ENCODE measurements at places on chromosomes 5 and 9. TPM values are rescaled to one million over a fixed set of nuclear protein-coding genes. Genes with fewer than 3 reads are reported as not detected.

- DNase-seq: no peak
Measured at GRCh38 chr9:128899566-128900322, 17.8 kb downstream of the LRRC8A start.

GRCh38 chr9:127142291-127142690 is 19.9 kb upstream of the ANGPTL2 start:
- no peak for DNase-seq

DNA sequence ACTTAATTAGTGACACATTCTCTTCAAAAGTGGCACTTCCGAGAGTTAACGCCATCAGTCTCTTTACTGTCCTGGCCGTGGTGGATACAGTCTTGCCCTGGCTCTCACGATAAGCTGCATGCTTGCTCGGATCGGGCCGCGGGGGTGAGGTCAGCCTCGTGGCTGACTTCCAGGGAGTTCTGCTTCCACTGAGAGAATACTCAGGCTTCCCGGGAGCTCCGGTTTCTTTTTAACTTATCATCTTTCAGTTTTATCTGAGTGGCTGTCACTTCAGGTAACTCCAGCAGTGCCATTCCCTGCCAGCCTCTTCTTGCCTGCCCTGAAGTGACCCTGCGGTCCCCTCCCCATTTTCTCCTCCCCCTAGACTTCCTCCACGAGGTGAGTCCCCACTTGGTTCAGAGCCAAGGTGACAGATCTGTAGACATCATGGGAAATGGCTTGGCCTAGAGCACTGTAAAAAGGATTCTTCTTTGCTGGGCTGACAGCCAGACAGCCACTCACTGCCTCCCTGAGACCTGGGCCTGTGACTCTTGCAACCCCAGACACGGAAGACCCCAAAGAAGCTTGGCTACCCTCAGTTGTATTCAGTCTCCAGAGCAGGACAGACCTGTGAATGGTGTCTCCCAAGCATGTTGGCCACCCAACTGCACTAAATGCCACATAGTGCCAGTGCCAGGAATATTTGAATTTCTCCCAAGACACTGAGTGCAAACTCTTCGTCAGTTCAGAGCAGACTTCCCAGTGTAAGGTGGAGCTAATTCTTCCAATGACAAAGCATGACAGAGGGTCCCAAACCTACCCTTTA is 95.1 kb downstream of the DAPK1 start:
- no peak for DNase-seq

GRCh38 chr5:168706655-168707069 is 127.5 kb upstream of the PANK3 start:
- DNase-seq: no peak

DELE1 gene
- total RNA-seq: 114 TPM

ACSL6 gene
- total RNA-seq: 0.20 TPM

DNA sequence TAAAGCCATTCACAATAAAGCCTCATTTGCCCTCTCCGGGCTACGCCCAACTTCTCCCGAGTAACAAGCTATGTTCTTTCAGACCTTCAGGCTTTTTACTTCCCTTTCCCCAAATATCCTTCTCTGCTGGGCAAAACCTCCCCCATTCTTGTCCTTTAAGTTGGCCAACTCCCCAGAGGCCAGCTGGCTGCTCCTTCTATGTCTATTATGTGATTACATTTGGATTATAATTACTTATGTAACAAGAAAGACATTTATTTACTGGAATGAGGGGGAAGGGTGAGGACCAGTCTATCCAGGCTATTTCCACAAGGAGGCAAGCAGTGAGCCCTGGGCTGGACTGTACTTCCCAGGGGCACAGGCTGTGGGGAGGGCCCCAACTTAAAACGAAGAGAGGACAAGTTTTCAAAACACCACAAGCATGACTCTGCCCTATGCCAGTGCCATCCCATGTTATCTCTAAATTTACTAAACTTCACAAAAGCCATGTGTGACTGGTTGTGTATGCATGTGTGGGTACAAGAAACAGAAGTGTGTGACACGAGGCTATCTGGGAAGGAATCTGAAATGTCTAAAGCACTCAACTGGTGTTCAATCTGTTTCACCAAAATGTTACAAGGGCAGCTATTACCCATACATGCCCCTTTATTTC is 84.5 kb downstream of the GNAQ start:
- DNase-seq: no peak

DNA sequence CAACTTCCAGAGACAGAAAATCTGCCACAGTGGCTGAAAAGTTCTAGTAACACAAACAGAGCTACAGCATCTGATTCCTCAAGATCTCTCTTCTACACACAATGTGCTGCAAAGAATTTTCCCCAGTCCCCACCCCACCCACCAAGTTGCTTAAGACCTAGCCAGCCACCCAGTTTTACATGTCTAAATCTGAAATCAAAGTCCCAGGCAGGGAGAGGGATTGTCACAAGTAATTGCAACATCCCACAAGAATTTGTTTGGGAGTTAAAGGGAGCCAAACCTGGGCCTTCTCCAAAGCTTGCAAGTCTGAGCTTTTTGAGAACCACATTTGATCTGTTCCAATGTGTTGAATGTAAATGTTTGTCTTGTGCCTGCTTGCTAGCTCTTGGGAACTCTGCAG is 15.5 kb downstream of the IGIP start:
- no peak for DNase-seq

- peak; percentile 12 for DNase-seq
Measured at GRCh38 chr5:1538276-1538675, 14.5 kb upstream of the LPCAT1 start.

- no peak for DNase-seq
Measured at GRCh38 chr5:126568206-126568755, 26.7 kb downstream of the ALDH7A1 start.

GRCh38 chr9:115520646-115521045 is 402.7 kb upstream of the TNC start:
- DNase-seq: no peak

GRCh38 chr5:29037716-29038115 is 1999.3 kb upstream of the CDH9 start:
- DNase-seq: no peak

- no peak for DNase-seq
Measured at GRCh38 chr9:100295240-100295639, 57.5 kb downstream of the TEX10 start.

DNA sequence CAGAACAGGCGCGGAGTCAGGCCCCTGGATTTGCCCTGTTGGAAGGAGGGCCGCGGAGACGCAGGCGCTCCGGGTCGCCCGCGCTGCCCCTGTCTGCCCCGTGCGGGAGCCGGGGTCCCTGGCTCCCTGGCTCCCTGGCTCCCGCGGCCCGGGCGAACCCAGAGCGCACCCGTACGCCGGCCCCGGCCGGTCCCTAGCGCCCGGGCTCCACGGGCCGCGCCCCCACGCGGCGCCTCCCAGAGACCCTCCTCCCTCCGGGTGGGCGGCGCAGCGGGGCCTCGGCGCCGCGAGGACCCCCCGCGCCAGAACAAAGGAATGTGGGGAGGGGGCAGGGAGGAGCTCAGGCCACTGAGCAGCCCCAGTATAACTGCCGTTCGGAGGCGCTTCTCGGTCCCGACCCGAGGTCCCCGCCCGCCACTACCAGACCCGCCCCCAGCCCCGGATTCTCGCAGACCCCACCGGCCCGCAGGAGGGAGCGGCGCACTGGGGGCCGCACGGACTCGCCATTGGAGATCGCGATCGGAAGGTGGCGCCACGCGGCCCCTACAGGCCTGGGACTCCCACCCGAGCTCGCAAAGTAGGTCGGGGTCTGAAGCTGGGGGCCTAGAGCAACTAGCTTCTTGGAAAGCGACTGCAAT is 2.4 kb downstream of the NFIL3 start:
- DNase-seq: no peak

- no peak for DNase-seq
Measured at GRCh38 chr5:19837536-19838174, 150.3 kb downstream of the CDH18 start.

- DNase-seq: no peak
Measured at GRCh38 chr5:34011536-34011935, 3.7 kb upstream of the AMACR start.

All from activated B cell treated with CpG ODN at 0.5 μM for 24 hours (primary cell).